ENCODE measurements at places on chromosomes 5 and 9.

GRCh38 chr5:65989158-65989557, 62.8 kb downstream of the ERBIN start:
- no peak for DNase-seq

- no peak for DNase-seq
Observed at GRCh38 chr5:77308154-77308960, 97.9 kb downstream of the PDE8B start.

GRCh38 chr9:26809795-26810194, 82.8 kb downstream of the CAAP1 start:
- DNase-seq = no peak

GRCh38 chr9:8265281-8265680, 465.7 kb upstream of the DMAC1 start:
- no peak for DNase-seq

- DNase-seq = no peak
Observed at GRCh38 chr5:132807163-132807838, 5.8 kb upstream of the SOWAHA start.

GRCh38 chr9:72726947-72727346, 205.5 kb downstream of the TMC1 start:
- no peak for DNase-seq

GRCh38 chr5:179803651-179804554, 2.8 kb downstream of the MGAT4B start:
- no peak for DNase-seq

DNA sequence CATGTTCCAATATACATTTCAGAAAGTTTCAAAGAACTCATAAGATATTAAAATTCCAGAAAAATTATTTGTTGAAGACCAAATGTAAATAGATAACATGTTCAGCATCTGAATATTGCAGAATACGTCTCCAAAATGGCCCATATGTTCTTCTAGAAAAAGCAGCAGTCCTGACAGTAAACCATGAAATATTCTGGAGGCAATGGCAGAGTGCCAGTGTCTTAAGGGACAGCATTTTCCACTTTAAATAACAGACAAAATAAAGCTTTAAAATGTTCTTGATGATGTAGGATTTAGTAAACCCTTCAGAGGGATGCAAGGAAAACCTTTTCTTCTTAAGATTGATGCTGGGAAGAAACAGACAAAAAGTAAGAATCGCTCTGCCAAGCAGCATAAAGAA, 721.0 kb downstream of the NR2F1-AS1 start:
- no peak for DNase-seq

- DNase-seq = no peak
Observed at GRCh38 chr9:95498641-95499040, 18.1 kb downstream of the PTCH1 start.

- DNase-seq = no peak
Observed at GRCh38 chr5:67453111-67453905, 256.7 kb upstream of the CD180 start.

- no peak for DNase-seq
Observed at GRCh38 chr9:7892975-7893374, 93.4 kb upstream of the DMAC1 start.

DNA sequence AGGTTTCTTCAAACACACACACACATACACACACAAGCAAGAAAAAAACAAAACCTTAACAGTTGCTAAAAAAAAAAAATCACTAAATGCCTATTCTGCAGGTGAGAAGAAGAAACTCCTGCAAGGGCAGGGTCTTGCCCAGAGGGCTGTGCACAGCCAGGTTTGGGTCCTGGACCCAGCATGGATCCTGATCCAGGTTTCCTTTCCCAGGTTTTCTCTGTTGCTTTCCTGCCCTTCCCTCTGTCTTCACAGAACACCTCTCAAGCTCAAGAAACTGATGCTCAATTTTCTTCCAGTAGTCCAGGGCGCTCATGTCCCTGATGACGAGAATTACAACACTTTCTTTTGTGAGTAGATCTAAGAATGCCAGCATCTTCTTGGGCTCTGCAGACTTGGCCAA, 136.6 kb downstream of the PAX5 start:
- DNase-seq = no peak

- no peak for DNase-seq
Observed at GRCh38 chr5:2255915-2256690, 373.4 kb upstream of the IRX4 start.

GRCh38 chr5:126462239-126463014, 39.2 kb downstream of the GRAMD2B start:
- DNase-seq = no peak

DNA sequence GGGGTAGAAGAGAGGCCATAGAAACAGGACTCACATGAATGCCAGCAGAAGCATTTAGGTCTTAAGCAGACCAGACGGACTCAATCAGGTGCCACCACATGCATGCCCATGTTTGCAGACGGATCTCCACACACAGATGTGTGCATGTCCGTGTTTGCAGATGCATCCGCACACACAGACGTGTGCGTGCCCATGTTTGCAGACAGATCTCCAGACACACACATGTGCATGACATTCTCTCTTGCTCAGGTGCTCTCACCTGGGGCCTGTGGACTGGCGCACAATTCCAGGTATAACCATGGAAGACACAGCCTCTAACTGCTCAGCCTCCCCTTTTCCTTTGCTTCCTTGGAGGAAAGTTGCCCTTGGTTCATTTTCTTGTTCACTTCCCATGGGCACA, 148.3 kb downstream of the CACNA1B start:
- DNase-seq = no peak

GRCh38 chr5:148950471-148950863, 112.4 kb downstream of the SH3TC2 start:
- DNase-seq = no peak

DNA sequence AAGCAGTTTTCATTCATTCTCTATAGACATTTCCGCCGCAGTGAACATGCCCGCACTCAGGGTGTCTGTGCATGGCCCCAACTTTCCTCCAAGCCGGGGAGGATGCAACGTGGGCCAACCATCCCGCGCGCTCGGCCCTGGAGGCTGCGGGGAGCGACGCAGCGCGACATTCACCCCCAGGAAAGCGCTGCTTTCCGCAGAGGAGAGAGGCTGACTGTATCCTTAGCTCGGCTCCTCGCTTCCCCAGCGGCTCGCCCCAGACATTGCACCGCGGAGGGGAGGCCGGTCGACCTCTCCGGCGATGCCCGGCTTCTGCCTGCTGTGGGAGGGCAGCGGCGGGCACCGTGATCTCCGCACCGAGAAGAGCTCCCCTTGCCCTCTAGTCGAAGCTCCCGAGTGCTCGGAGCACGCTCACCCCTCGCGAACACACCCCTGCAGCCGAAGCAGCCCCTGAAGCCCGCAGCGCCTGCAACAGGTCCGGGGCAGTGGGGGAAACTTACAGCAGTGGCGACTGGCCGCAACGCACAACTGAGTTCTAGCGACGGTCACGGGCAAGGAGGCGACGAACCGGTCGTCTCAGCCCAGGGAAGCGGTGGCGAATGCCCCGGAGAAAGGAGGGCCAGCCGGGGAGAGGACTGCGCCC, 600 bp downstream of the ENC1 start:
- no peak for DNase-seq

- no peak for DNase-seq
Observed at GRCh38 chr9:3976865-3977613, 322.8 kb downstream of the GLIS3 start.

DNA sequence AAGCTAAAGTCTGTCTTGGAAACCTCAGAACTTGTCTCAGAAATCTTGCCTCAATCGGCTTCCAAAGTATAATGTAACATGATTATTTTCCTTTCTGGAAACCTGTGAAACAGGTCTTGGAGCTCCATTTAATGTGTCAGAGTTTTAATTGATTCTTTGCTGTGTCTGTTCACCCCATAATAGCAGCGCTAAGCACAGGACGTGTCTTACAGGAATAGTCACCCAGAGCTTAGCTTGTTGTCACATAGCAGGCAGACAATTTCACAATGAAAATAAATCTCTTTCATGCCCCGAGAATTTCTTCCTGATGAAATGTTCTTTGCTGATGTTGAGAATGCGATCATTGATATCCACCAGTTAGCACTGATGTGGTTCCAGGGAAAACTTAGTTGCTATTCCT, 40.2 kb upstream of the PTPN3 start:
- DNase-seq = no peak

- DNase-seq = no peak
Observed at GRCh38 chr5:61768692-61769281, 436.7 kb downstream of the ZSWIM6 start.

GRCh38 chr5:14261856-14262611, 118.9 kb downstream of the TRIO start:
- no peak for DNase-seq

DNA sequence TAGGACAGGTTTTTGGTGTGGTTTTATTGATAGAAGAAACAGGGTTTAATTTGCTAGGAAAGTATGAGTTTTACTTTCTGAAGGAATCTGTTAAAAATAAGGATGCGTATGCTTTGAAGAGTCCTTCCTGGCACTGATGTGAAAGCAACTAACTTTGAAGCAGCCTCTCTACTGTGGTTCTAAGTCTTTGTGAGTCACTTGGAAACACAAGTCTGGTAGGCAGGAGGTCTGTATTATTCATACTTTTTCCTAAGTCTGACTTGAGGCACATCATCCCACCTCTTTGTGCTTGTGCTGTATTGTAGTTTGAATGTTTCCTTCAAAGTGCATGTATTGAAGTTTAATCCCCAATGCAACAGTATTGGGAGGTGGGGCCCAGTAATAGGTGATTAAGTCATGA, 129.0 kb downstream of the TAF11L14 start:
- no peak for DNase-seq

- no peak for DNase-seq
Observed at GRCh38 chr9:85960688-85961093, 19.7 kb downstream of the NAA35 start.

DNA sequence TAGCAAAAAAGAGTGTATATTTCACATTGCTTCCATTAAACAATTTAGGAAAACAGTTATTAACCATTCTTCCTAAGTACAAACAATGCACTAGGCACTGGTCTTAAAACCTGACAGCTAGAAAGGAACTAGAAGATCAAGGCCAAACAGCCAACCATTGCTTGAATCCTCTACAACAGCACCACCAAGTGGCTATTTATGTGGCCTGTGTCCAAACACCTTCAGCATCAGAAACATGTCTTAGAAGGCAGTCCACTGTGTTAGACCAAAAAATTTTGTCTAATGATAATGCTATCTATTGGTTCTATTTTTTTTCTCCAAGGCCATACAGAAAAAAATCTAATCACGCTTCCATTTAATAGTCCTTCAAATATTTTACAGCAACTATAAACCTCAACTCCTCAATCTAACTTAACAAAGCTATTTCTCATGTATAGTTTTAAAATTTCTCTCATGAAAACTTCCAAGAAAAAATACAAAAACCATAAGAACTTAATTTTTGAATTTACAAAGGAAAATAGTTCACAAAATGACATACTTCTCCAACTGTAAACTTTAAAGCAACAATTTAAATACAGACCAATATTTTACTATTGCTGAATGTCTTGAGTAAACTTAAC, 36.1 kb downstream of the CAAP1 start:
- DNase-seq = no peak

GRCh38 chr9:27572566-27572917, 739 bp downstream of the C9orf72 start:
- peak; percentile 66 for DNase-seq

DNA sequence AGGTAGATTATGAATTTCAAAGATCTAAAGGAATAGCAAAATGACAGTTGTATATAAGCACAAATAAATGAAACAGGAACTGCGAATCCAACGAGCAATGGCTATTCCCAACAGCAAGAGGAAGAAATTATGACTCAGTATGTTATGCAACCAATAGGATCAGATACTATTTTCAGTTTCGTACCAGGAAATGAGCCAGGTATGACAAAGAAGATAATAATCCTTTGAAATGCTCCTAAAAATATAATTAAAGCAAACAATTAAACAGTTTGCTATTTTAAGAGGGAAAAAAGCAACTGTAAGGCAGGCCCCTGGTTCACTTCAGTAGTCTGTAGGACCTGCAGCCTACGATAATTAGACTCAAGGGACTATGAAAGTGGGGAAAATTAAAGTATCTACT, 58.9 kb downstream of the AUH start:
- no peak for DNase-seq

- no peak for DNase-seq
Observed at GRCh38 chr5:35458824-35459207, 158.8 kb upstream of the SPEF2 start.

GRCh38 chr9:109743696-109744095, 36.3 kb upstream of the PALM2AKAP2 start:
- no peak for DNase-seq

DNA sequence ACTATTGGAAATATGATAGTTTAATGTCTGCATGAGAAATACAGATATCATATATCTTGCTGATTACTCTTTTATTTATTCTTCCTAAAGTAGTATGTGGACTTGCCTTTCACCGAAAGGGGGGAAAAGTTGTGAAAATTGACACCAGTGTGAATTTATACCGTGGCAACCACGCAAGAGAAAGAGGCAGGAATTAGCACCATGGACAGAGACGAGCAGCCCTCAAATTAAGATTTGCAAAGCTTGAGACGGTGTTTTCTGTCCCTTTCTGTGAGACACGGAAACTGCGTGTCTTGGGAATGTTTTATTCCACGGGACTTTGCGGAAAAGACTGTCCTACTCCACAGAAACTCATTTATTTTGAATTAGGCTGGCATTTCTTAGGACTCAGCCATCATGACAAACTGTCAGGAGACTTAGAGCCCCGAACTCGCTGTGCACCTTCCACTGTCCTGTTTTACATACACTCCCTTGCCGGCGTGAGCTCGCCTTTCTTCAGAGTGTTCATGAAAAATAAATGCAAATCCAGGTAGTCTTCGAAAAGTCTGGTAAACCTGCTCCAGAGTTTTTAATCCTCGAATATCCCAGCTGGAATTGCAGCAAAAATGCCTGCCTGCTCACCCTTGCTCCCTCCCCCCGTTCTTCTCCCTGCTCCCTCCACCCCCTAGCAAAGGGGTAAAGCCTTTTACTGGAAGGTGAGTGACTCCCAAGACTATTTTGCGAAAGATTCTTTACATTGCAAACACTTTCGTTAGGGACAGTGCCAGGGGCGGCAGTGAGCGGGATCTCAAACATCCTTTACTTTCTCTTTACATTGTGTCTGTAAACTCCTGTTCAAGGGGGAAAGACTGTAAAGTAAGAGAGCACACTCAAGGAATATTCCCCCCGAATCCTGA, 3.8 kb upstream of the ELAVL2 start:
- DNase-seq = no peak

DNA sequence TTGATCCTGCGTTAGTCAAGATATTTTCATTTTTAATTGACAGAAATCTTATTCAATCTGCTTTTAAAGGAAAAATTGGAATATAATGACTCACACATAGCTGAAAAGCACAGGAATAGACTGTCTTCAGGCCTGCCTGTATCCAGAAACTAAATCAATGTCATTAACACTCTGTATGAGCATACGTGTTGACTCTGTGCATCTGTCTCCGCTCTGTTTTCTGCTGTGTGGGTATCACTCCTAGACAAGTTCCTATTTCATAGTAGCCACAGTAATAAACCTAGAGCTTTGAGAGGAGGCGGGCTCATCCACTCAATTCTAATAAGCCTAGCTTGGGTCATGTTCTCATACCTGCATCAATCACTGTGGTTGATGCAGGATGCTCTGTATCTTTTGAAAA, 267.6 kb downstream of the KCTD16 start:
- DNase-seq = no peak

- DNase-seq = peak; percentile 59
Observed at GRCh38 chr5:141484641-141485311, at the start of gene PCDHGC4. Gene PCDHGC4, plus strand, starts transcription at chr5:141485030. Its CDS starts 144 bp downstream, at chr5:141485174.

GRCh38 chr9:123583646-123584045, 227.6 kb downstream of the CRB2 start:
- no peak for DNase-seq

Data from amygdala (tissue), 56 donors.